Smooth muscle cell of trachea (primary cell): ENCODE measurements at places on chromosomes 2 and 18. TPM values are rescaled to one million over a fixed set of nuclear protein-coding genes. Genes with fewer than 3 reads are reported as not detected.

SLC11A1 gene
- total RNA-seq: under 0.01 and 0.33 TPM in 2 replicates

CMPK2 gene
- total RNA-seq: 0.50 and 0.58 TPM in 2 replicates

SERPINB4 gene
- not detected in 2 replicates for total RNA-seq

VWC2L gene
- total RNA-seq: not detected in 2 replicates

FIGN gene
- total RNA-seq: 1.2 and 2.3 TPM in 2 replicates
